Fibroblast of skin of back (primary cell): ENCODE measurements at places on chromosomes 6 and 20.

DNA sequence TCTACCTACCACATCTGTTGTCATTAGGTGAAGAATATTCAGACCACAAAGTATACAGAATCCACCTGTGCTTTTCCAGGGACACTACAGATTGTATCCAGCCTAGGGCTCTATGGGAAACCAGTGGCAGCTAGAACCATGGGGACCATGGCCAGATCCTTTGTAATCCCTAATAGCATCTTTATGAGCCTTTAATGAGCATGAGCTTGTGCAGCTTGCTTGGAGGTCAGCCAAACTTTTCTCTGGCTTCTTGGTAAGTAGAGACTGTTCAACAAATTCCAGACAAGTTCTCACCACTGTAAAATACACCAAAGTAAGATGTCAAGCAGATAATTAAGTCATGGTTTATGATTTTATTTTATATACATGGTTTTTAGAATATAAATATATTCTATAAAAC lies 301.6 kb upstream of the ADGRB3 start:
- DNase-seq: no peak

- no peak for DNase-seq
These were observed 97.7 kb downstream of the BTBD9 start for GRCh38 chr6:38542031-38542430.

GRCh38 chr6:114580882-114581281 lies 238.1 kb upstream of the HS3ST5 start:
- DNase-seq: no peak

- DNase-seq: peak; percentile 57
These were observed 1.1 kb upstream of the TMEM74B start for GRCh38 chr20:1185790-1186334.

GRCh38 chr6:142740449-142740848 lies 204.5 kb downstream of the HIVEP2 start:
- no peak for DNase-seq

DNA sequence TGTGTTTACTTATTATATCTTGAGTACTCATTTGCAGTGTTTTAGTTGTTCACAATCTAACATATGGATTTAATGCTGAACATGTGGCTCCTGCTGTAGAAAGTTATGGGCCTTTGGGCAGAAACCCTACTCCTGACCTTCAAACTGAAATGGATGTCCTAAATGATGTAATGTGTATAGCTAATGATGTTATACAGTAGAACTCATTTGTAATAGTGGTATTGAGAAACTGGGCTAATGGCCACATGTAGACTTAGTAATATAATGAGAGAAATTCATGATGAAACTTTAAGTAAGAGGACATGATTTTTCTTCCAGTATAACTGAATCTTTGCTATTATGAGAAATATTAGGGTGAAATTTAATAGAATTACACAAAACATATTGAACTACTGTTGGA lies 121.3 kb upstream of the PTPRK start:
- no peak for DNase-seq

DNA sequence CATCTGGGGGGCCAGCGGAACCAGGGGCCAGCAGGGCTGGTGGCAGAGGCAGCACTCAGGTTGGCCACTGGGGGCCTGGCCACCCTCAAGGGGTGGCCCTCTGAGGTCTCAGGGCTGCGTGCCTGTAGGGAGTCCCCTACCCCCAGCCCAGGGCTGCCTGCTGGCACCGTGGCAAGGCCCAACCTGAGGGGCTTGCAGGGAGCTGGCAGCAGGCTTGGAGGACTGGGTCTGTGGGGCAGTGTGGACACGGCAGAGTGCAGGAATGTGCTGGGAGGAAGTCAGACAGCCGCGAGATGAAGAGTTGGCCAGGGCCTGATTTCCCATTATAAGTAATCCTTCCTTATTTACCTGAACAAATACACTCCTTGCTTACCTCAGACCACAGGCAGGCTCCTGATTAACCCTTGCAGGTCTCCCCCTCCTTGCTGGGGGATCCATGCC lies at the start of gene SPDEF:
TSS of gene SPDEF (minus strand) at position 299 of the 441 bp plus-strand sequence. CDS start 11,874 bp downstream, outside the sequence.
- no peak for DNase-seq

- peak; percentile 59 for DNase-seq
These were observed 102.6 kb downstream of the MRPL14 start for GRCh38 chr6:44024574-44025219.
